Type B pancreatic cell (in vitro differentiated cells): ENCODE measurements at places on chromosomes 6 and 20. TPM values are rescaled to one million over a fixed set of nuclear protein-coding genes. Genes with fewer than 3 reads are reported as not detected.

Gene RFX6
- total RNA-seq = 18.3 and 23.9 TPM in 2 replicates

Gene GTSF1L
- not detected in 2 replicates for total RNA-seq

Gene SPATA25
- total RNA-seq = 2.6 and 4.2 TPM in 2 replicates

Gene C6orf52
- total RNA-seq = 3.5 and 3.7 TPM in 2 replicates

Gene HAO1
- total RNA-seq = not detected in 2 replicates

Gene LAMA4
- 3.8 and 44.8 TPM in 2 replicates for total RNA-seq

Gene MCCD1
- total RNA-seq = not detected in 2 replicates
